ENCODE measurements at places on chromosomes 4 and X. TPM values are rescaled to one million over a fixed set of nuclear protein-coding genes. Genes with fewer than 3 reads are reported as not detected.

- no peaks in the 10 kb centered on the region for H3K36me3 ChIP-seq
- no peak overlapping the region for H3K4me3 ChIP-seq
- H3K27me3 ChIP-seq, result no peaks in the 10 kb centered on the region
Measured at GRCh38 chr4:188190461-188190860, 51.2 kb downstream of the TRIML1 start.

CSAG3 gene
- not detected for total RNA-seq

XAGE1A gene
- not detected for total RNA-seq

OTUD6A gene
- total RNA-seq, result not detected

All from HepG2 (cell line).